ENCODE measurements at places on chromosomes 2 and 18.

- no peak for DNase-seq
Measured at GRCh38 chr2:7627583-7627982, 710.4 kb downstream of the RNF144A start.

DNA sequence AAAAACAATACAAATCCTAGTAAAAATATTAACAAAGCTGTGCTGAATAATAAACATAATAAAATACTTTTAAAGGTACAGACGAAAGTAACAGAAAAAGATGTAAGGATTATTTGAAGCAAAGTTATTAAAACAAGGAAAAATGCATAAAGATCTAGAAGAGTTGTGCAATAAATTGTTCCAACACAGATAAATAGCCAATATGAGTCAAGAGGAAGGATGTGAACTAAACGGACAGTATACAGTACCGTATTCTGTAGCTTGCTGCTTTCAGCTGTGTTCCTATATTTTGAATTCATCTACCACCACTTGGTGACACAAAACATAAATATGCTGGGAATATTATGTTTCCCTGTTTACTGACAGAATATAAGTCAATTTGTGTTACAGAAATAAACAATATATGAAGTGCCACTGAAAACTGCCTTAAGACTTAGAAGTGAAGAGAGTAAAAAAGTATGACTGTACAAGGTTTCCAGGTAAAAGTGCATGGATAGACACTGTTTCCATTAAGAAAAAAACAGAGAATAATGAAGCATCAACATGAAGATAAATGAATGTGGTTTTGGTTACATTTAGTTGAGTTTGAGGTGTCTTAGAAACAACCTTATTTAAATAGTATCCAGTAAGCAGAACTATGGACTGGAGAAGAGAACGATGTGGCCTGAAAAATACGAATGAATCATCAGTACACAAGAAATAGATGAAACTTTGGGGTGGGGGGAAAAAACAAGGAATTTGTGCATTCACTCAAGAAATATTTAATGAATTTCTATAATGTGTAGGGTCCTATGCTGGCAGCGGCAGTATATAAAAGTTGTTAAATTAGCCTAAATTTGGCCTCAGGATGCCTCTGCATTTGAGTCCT, 13.1 kb downstream of the PPP3R1 start:
- no peak for DNase-seq

DNA sequence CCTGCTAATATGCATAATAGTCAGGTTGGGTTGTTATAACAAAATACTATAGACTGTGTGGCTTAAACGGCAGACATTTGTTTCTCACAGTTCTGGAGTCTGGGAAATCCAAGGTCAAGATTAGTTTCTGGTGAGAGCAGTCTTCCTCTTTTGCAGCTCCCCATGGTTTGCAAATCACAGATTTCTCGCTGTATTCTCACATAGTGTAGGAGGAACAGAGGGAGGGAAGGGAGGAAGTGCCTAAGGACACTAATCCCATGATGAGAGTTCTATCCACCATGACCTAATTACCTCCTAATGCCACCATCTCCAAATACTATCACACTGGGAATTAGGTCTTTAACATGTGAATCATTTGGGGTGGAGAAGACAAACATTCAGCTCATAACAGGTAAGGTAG, 20.1 kb upstream of the PTH2R start:
- no peak for DNase-seq

DNA sequence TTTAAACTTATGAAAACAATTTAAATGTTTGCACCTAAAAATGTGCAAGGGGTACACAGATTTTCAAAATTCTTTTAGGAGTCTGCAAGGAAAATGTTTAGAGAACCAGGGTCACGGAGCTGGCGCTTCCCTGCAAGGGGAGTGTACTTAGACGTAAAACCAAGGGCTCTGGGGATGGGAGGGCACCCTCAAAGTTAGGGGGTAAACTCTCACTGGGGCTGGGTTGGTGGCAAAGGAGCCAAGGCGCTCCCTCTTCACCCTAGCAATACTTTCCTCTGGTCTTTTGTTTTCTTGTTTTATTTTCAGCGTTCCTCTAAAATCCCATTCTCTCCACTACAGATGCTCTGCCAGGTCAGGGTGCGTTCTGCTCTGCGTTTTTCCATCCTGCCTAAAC, 20.0 kb downstream of the TMEM247 start:
- DNase-seq, result no peak

GRCh38 chr2:44237221-44237620, 38.1 kb upstream of the SLC3A1 start:
- no peak for DNase-seq

Data from brain pericyte (primary cell).